ENCODE measurements at places on chromosomes 6 and 20.

- no peak for DNase-seq
Measured at GRCh38 chr20:20017844-20018185, 653 bp downstream of the NAA20 start.

GRCh38 chr6:165729307-165729936, 66.4 kb upstream of the PDE10A start:
- DNase-seq, result no peak

- DNase-seq, result peak; percentile 82
Measured at GRCh38 chr6:17392978-17393891, at the start of gene CAP2. CAP2 (plus strand) TSS chr6:17393595; CDS start chr6:17421556, 27,961 bp downstream.

DNA sequence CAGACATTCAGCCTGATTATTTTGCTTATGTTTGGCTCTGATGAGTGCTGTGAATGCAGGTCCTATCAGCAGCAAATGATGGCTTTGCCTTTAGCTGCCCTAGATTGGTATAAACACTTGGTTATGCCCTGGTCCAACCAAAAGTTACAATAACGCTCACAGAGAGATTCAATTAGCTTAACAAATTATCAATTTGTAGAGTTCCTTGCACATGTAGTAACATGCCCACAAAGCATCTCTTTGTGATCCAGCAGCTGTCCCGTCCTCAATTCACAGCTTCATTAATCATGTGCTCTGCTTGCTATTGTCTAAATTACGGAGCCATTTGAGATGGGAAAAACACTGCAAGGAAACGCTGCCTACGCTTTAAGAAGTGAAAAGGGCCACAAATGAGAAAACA, 457.9 kb downstream of the HDGFL1 start:
- DNase-seq, result no peak

DNA sequence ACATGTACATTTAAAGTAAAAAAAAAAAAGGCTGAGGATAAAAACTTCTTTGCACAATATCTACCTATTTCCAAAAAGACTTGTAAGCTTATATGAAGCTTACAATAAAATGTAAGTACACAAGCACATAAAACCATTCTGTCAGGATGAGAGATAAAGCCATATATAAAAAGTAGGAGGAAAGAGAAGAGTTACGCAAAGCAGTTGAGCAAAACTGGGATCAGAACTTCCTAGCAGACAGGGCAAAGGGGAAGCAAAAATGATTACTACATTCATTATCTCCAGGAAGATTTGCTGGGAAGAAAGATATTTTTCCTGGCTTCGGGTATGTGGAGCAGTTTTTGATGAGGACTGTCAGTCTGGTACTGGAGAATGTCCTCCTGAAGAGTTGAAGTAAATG, 198.1 kb downstream of the MTFR2 start:
- DNase-seq, result no peak

DNA sequence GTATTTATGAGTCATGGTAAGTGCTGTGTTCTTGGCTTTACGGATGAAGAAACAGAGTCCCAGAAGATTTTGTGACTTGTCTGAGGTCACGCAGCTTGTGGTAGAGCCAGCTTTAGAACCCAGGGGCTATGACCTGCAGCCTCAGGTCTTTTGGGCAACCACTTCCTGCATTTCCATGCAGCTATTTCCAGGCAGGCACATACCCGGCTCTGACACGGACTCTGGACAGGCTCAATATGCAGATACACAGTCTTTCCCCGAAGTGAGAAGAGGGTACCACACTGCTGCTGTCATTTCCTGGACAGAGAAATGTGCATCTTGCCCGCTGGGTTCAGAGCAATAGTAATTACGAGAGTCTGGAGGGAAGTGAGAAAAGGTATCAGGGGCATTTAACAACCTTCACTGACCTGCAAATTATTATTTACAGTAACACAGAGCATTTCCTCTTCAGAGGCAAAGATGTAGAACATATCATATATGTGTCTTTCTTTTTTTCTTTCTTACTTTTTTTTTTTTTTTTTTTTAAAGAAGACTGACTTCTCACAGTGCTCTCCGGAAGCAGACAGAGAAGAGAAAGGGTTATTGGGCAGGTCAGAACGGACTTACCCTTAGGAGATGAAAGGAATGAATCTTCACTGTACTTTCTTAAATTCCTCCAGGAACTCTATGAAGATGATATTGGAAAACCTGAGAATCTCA, 185.1 kb downstream of the CLIC5 start:
- DNase-seq, result peak; percentile 51

GRCh38 chr6:51960419-51960818, 127.0 kb downstream of the PKHD1 start:
- no peak for DNase-seq

DNA sequence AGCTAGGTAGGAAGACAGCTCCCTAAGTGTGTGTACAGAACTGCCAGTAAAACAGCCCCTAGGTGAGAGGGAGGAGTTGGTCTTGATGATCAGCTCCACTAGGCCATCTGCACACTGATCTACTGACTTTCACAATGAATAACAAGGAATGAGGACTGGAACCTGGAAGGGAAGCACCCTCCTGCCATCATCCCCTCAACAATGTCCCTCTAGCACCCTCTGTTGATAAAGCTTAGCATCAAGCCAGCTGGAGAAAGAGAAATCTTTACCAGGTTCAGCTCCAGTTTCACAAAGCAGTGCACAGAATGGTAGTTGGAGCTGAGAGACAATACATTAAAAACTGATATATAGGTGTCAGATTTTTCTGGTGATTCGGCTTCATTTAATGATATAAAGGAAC, 57.2 kb upstream of the IRAK1BP1 start:
- no peak for DNase-seq
